ENCODE measurements at places on chromosomes 12 and 14.

GRCh38 chr14:96512602-96513397 lies 10.6 kb downstream of the PAPOLA start:
- DNase-seq, result no peak

- no peak for DNase-seq
These were observed at the start of gene NCOR2 for GRCh38 chr12:124566997-124567672. Gene NCOR2, minus strand, starts transcription at chr12:124567612. Its CDS starts 72,361 bp downstream, at chr12:124495251.

GRCh38 chr14:24695265-24696241 lies 61.6 kb upstream of the GZMB start:
- DNase-seq, result no peak

- peak; percentile 84 for DNase-seq
These were observed 2.5 kb downstream of the ANG start for GRCh38 chr14:20690848-20691640.

DNA sequence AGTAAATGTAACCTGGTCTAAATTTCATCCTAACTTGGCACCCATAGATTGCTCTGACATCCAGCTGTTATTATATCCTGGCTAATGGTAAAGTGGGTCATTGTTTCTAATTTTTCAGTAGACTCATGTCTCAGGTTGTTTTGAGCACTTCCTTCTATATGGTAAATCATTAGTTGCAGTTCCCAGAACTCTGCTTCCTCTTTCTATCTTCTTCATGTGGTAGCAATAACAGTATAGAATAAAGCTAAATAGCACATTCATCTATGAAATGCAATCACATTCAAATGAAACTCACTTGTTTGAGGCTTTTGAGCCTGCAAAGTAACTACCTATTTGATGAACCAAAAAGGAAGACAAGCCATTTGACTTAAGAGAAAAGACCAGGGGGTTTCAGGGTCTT lies 65.1 kb upstream of the GZMB start:
- no peak for DNase-seq

- peak; percentile 84 for DNase-seq
These were observed 85.3 kb downstream of the SAMD4A start for GRCh38 chr14:54652188-54652587.

DNA sequence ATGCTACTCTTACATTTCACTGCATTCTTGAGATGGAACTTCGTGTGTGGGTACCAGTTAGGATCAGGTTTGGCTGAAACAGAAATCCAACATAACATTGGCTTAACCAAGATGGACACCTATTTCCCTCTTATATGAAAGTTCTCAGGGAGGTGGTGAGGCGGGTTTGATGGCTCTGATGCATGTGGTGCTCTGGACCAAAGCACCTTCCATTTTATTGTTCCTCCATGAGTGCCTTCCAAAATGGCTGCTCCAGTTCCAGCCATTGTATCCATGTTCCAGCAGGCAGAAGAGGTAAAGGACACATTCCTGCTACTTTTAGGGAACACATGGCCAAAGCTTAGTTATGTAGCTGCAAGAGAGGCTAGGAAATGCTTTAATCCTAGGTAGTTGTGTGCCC lies 29.6 kb downstream of the BRI3BP start:
- DNase-seq, result no peak

DNA sequence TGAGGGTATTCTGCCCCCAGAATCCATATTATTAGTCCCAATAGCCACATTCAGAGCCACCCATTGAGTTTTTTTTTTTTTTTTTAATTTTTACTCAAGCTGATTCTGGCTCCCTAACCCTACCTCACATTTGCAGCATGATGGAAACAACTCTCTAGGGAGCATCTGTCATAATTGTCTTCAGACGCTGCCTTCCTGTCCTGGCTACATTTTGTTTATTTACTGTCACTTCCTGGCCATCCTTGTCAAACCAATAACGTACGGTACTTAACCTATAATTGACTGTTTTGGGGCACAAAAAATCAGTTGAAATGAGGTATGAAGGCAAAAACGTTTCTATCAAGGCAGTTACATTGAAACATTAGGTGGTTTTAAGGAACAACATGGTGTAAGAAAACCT lies 2.1 kb downstream of the GLIPR1 start:
- DNase-seq, result no peak

DNA sequence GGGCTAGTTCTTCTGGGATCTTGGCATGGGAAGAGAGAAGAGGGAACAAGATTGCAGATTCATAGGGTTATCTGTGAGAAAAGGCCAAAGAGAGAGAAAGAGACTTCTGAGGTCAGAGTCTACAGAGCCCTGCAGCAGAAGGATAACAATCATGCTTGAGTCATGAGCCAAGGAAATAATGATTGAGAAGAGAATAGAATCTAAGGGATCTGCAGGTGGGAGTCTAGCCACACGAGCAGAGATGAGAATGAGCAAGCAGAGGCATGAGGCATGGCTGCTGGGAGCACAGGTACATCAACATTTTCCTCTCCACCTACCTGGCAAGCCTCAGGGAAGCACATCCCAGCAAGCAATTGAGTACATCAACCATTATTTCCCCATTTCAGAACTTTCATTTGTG lies 303.7 kb downstream of the LRIG3 start:
- no peak for DNase-seq

- DNase-seq, result no peak
These were observed 7.9 kb upstream of the GNG2 start for GRCh38 chr14:51852541-51852940.

DNA sequence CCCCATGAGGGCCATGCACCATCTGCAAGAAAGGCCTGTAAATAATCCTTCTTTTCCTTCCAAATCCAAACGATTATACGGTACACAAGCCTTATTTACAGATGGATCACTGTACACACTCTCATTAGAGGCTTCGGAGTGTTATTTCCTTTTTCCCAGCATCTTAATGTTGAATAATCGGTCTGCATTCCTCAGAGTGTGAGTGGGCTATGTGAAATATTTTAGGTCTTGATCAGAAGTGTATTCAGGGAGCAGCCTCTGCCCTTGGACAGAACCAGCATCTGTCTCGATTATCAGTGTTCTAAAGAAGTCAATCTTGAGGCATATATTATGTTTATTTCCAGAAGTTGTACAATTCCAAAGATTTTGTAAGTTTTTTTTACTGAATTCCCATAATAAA lies 340.6 kb downstream of the SEC23A start:
- no peak for DNase-seq

GRCh38 chr12:9651265-9651729 lies 18.2 kb upstream of the CLEC2D start:
- DNase-seq, result no peak

GRCh38 chr14:79334272-79334671 lies 877.0 kb downstream of the DIO2 start:
- DNase-seq, result no peak

- DNase-seq, result no peak
These were observed 604 bp upstream of the ARHGEF25 start for GRCh38 chr12:57610554-57611107.
